H4 (cell line): ENCODE measurements at places on chromosomes 1 and 21.

GRCh38 chr1:67257173-67257535 is 50.5 kb upstream of the IL12RB2 start:
- DNase-seq, result no peak

DNA sequence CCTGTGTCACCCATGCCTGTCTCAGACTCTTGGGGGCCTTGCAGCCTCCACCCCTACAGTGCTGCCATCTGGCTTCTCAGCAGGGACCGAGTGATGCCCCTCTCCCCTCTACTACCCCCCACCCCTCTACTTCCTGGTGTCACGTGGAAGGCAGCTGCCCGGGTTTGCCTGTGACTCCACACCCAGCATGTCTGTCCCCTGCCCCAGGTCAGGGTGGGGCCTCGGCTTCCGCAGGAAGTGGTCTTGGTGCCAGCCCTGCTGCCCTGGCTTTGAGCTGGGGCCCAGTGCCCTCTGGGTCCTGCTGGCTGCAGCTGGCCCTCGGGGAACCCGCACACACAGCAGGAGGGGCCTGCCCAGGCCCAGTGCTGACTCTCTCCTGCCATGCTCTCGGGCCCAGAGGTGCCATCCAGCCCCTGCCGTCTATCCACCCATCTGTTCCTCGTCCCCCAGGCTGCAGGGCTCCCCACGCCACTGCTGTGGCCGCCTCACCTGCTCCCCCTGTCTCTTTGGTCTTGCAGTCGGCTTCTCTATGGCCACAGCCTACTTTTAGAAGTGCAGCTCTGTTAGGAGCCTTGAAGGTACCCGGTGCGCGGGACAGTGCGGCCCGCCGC is 24.0 kb downstream of the PLCH2 start:
- DNase-seq, result peak; percentile 41

GRCh38 chr21:40316104-40316503 is 448.9 kb downstream of the PCP4 start:
- no peak for DNase-seq

DNA sequence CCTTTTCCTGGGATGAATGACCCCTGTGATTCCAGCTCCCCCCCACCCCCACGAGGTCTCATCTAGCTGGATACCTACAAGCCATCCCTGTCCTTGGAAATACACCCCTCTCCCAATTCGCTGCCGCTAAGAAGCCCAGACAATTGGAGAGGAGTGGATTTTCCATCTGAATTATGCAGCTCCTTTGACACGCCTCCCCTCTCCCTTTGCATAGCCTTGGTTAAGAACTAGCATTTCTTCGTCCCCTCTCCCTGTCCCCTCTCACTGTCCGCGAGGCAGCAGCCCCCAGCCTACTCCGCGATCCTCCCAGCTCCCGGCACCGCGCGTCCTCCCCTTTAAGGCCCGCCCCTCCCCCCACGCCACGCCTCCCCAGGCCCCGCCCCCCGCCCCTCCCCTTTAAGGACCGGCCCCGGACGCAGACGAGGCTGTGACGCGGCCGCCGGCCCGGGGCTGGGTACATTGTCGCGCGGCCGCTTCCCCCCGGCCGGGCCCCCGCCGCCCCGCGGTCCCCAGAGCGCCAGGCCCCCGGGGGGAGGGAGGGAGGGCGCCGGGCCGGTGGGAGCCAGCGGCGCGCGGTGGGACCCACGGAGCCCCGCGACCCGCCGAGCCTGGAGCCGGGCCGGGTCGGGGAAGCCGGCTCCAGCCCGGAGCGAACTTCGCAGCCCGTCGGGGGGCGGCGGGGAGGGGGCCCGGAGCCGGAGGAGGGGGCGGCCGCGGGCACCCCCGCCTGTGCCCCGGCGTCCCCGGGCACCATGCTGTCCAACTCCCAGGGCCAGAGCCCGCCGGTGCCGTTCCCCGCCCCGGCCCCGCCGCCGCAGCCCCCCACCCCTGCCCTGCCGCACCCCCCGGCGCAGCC is at the start of gene MAPKAPK2:
Gene MAPKAPK2 (plus strand): TSS at position 428 of the 856 bp plus-strand sequence. CDS start 325 bp downstream, at position 753.
- peak; percentile 45 for DNase-seq

- DNase-seq, result no peak
These were observed 891.8 kb upstream of the NCAM2 start for GRCh38 chr21:20106368-20106767.

- no peak for DNase-seq
These were observed 61.3 kb upstream of the PLD5 start for GRCh38 chr1:242585616-242586359.

- DNase-seq, result no peak
These were observed 943 bp downstream of the ERRFI1 start for GRCh38 chr1:8025061-8025670.

DNA sequence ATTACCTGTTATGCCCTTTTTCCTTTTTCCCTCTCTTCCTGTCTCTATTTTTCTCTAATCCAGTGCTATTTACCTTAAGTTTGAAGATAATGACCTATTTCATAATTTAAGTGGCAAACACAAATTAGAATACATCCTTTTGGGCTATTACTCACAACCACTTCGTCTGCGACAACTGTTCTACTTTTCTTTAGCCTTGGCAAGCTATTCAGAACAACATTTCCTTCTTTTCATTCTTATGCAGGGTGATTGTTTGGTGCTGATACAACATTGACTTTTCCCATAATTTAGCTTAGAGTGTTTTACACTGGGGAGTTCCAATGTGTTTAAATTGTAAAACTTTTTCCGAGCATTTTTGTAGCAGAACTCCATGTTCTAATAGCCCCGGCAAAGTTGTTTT is 86.6 kb upstream of the S1PR1 start:
- no peak for DNase-seq

- no peak for DNase-seq
These were observed 841.8 kb downstream of the USP25 start for GRCh38 chr21:16571594-16571993.

GRCh38 chr1:118322331-118322730 is 137.3 kb upstream of the SPAG17 start:
- DNase-seq, result no peak

GRCh38 chr1:168945870-168946269 is 160.6 kb upstream of the ATP1B1 start:
- no peak for DNase-seq

DNA sequence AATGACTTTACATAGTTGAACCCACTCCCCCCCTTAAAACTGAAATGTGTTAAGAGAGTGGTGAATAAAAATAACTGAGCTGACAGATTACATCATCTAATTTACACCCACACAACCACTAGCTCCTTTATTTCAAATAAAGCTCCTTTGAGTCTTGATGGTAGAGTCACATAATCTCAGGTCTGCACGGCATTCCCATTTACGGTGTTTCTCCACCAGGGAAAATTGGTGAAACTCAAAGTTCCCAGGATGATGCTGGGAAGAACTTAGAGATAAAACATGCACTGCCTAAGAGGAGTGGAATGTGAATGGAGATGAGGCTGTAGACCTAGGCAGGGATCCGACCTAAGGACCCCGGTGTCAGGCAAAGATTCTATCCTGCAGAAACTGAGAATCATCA is 727.8 kb upstream of the ADAMTS5 start:
- DNase-seq, result no peak

DNA sequence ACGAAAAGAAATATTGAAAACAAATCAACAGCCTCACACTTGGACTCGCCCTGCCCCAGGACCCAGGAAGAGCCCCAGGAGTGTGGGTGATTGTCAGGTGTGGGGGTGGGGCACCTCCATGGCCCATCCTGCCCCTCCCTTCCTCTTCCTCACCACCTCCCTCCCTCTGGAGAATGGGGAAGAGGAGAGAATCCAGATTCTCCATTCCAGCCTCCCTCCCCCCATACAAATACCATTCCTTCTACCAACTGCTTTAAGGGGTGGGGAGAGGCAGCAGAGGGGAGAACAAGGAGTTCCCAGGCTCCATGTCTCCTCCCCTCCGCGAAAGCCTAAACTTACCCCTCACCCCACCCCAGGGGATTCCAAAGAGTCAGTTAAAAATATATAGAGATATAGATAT is 36.7 kb downstream of the MEF2D start:
- no peak for DNase-seq

DNA sequence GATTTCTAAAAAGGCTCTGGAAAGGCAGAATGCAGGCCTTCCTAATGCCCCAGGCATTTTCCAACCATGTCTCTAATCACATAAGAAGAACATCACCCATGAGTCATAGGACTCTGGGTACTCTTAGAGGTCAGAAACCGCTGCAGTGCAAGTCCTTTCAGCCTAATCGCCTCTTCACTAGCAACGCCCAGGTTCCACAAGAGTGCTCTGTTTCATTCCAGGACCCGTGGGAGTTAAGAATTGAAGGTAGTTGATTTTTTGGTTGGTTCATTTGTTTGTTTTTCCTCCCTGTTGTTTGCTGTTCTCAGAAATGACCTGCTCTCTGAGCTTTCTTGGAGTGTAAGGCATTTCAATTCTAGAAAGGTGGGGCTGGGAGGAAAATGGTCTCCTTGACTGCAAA is 123.2 kb downstream of the NR5A2 start:
- peak; percentile 57 for DNase-seq

DNA sequence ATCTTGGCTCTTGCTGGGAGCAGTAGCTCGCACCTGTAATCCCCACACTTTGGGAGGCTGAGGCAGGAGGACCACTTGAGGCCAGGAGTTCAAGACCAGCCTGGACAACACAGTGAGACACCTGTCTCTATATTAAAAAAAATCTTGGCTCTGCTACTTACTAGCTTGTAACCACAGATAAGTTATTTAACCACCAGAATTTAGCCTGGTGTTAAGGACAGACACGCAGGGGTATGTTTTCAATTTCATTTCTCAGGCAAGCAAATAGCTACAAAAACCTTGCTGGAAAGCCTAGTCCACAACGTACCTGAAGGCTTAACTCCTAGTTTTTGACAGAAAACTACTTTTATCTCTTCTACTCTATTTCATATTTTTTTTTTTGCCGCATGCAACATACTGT is 24.8 kb upstream of the GFI1 start:
- DNase-seq, result no peak

- no peak for DNase-seq
These were observed 120.9 kb downstream of the FMN2 start for GRCh38 chr1:240212556-240212955.

GRCh38 chr1:197170538-197170937 is 24.1 kb upstream of the ASPM start:
- no peak for DNase-seq

DNA sequence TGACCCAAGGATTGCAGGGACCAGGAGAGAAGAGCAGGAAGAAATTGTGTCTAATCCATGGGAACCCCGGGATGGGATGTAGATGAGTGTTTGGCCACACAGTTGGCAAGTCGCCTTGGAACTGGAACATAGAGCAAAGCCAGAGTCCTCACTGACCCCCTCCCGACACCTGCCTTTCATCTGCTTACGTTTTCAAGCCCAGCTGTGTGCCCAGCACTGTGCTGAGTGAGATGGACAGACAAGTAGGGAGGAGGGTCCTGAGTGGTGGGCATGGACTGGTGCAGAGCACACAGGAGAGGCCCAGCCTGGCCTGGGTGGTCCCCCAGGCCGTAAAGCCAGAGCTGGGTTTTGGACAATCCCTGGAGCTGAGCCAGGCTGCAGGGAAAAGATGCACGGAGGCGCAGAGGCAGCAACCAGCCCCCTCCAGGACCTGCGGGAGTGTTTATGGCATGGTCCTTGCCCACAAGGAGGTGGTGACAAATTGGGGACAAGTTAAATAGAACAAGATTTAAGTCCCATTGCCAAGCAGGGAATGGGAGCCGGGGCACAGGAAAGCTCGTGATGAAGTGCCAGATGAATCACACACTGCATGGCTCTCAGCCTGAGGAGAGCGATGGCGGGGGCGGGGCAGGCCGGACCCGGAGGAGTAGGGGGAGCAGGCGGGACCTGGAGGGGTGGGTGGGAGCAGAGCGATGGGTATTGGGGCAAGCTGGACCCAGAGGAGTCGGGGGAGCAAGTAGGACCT is 157.8 kb upstream of the VAMP3 start:
- no peak for DNase-seq

GRCh38 chr1:119611701-119612113 is 36.4 kb downstream of the ZNF697 start:
- DNase-seq, result peak; percentile 45

- no peak for DNase-seq
These were observed at the start of gene HENMT1 for GRCh38 chr1:108661030-108661609. HENMT1 (minus strand) TSS chr1:108661093; CDS start chr1:108659884, 1,209 bp downstream.

GRCh38 chr1:246295968-246296367 is 211.1 kb downstream of the SMYD3 start:
- DNase-seq, result no peak

- no peak for DNase-seq
These were observed 40.4 kb downstream of the HUNK start for GRCh38 chr21:31913182-31913608.

GRCh38 chr1:210917560-210918169 is 216.3 kb downstream of the KCNH1 start:
- no peak for DNase-seq

- no peak for DNase-seq
These were observed 321.0 kb downstream of the RPS6KC1 start for GRCh38 chr1:213371847-213372619.

GRCh38 chr1:234322979-234323378 is 50.3 kb upstream of the COA6 start:
- DNase-seq, result peak; percentile 25

DNA sequence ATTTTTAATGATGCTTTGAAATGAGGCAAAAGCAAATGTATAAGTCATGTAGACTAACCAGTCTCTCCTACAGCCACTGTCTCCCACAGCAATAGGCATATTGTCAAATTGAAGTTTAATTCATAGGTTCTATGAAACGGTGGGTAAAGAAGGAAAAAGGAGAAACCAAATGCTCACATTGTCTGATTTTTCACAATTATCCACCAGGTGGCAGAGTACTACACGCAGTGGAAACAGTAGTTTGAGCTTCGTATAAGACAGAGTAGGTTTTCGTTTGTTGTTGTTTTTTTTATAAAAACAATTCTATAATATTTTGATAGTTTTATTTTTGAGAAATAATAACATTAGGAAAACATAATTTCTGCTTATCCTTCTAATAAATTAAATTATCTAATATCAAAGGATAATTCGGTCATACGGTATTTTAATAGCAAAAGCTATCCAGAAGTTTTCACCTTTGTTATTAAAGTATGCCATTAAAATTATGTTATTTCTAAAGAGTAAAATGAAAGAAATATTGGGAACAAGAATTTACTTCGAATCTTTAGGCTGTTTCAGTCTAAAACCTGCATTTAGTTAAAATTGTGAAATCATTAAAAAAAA is 39.1 kb downstream of the TYW3 start:
- DNase-seq, result peak; percentile 71

DNA sequence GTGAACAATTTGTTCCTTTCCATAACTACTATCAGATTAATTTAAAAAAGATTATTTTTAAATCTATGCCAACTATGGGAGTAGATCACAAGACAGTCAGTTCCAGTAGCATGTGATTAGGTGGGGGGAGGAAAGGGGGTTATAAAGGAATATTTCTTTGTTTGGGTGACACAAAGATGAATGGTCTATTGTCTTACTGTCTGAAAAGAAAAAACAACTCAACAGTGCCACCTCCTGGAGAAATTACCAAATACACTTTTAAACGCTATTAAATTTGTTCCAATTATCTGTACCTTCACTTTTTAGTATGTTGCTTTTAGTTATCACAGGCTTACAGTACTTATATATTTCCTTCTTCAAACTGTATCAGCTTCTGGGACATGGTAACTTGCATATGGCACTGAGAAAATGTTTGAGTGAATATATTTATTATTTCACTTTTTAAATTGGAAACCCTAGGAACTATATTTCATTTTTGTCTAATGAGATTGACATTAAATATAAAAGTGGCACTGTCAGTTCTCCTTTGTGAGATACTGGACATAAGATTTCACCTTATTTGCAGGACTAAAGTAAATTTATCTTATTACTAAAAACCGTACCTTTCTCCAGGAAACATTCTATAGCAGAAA is 1.7 kb upstream of the SORT1 start:
- DNase-seq, result peak; percentile 26
